Hematopoietic multipotent progenitor cell (in vitro differentiated cells): ENCODE measurements at places on chromosomes 16 and 17.

GRCh38 chr17:67281053-67281452, 36.1 kb upstream of the HELZ start:
- DNase-seq = no peak

GRCh38 chr17:48631693-48632578, 5.8 kb upstream of the HOXB9 start:
- no peak for DNase-seq

- DNase-seq = no peak
Measured at GRCh38 chr16:66600477-66600876, 4.0 kb upstream of the CMTM3 start.

- DNase-seq = no peak
Measured at GRCh38 chr16:1712791-1713261, 6.8 kb downstream of the MAPK8IP3 start.

- no peak for DNase-seq
Measured at GRCh38 chr16:58196898-58197313, 1.0 kb downstream of the CSNK2A2 start.

DNA sequence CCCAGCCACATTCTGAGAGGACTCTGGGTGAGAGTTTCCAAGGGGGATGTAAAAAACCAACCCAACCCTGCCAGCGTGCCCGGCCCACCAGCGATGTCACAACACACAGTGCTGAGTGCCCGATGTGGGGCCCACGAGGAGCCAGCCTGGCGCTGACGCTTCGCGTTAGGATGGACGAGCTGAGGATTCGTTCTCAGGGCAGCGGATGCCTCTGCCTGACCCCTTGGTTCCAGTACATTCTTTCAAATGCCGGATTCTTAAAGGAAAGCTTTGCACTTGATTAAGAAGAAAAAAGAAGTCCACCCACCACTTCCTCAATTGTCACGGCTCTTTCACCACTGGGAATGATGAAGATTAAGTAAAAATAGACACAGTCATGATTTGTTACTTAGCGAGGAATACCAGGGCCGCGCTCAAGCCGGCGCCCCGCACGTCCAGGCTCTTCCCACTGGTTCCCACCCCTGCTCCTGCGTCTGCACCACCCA, 79.4 kb downstream of the IRF8 start:
- DNase-seq = no peak

GRCh38 chr16:67727521-67728485, 8.7 kb upstream of the GFOD2 start:
- no peak for DNase-seq

DNA sequence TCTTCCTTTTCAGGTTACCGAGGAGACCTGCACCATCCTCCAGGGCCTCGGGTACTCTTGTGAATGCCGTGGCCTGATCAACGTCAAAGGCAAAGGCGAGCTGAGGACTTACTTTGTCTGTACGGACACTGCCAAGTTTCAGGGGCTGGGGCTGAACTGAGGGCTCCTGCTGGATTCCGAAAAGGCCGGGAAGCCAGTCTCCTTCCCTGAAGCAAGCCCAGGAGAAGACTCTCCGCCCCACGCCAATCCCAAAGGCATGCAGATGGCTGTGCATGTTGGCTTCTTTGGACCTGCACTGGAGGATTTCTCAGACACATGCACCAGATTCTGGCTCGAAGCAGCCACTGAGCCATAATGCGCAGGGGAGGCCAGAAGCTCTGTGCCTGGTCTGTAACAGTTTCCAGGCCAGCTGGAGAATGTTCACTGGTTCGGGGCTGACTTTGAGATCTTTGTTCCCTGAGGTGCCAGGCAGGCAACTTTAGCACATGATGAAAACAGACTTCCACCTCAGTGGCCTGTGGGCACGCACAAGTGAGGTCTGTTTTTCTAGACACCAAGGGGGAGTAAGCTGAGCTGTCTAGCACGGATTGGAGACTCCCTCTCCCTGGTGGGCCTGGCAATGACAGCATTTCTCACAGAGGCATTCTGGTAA, 49.1 kb downstream of the ADCY7 start:
- no peak for DNase-seq
